ENCODE measurements at places on chromosomes 3 and 15.
A peak's percentile ranks its signal among the peaks of the same experiment; 100 is the strongest.

DNA sequence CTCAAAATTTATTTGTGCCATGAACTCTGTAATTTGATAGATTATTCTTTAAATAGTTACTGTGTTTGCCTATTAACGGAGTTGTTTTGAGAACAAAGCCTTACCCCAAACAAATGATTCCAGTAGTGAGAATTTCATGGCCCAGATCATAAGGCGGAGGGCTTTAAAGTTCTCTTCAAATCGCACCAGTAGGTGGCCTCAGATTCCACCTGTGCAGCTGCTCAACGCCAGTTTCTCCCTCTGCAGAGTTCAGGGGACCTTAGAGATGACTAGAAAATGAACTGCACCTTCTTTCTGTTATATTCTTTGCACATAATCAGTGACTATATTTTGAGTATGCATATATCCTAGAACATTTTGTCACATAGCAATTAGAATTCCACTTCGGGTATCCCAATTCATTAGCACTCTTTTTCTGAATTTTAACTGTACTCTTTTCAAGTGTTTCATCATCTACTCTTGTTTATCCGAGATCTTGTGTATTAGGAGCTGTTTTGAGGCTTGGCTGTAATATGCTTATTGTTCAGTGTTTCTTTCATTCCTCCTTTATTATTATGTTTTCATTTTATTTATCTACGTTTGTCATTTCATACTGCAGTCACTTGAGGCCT lies 232.6 kb upstream of the CHRM5 start:
- DNase-seq, result peak; percentile 15

DNA sequence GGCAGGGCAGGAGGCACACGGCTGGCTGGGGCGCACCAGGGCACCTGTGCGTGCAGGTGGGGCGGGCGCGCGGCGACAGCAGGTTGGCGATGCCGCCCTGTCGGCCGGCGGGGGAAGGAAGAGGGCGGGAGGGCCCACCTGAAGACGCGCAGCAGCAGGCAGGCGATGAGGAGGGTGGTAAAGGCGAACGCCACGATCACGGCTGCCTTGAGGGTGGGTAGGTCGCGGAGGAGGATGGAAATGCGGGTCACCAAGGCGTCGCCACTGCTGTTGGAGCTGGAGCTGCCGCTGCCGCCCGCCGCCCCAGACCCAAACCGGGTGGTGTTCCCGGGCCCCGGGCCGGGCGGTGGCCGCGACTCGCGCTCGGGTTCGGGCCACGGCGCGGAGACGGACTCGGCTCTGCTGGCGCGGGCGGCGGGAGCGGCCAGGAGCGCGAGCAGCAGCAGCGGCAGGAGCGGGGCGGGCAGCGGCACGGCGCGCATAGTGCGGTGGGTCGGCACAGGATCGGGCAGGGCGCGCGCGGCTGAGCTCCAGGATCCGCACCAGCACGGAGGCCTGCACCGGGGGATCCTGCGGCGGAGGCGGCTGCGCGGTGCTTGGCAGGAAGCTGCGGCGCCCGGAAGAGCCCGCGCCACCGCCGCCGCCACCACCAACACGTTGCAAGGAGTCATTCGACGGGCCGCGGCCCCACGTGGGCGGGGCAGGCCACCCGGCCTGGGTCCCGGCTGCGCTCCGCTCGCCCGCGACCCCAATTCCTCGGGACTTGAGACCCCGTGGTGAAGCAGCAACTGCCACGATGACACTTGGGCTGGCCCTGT lies at the start of gene FAM174B:
Gene FAM174B (minus strand): TSS at position 598 of the 818 bp plus-strand sequence.
- peak; percentile 6 for DNase-seq

GRCh38 chr15:68363353-68363752 lies 68.6 kb downstream of the ITGA11 start:
- no peak for DNase-seq

GRCh38 chr15:99955532-99955931 lies 222.3 kb upstream of the LYSMD4 start:
- DNase-seq, result no peak

DNA sequence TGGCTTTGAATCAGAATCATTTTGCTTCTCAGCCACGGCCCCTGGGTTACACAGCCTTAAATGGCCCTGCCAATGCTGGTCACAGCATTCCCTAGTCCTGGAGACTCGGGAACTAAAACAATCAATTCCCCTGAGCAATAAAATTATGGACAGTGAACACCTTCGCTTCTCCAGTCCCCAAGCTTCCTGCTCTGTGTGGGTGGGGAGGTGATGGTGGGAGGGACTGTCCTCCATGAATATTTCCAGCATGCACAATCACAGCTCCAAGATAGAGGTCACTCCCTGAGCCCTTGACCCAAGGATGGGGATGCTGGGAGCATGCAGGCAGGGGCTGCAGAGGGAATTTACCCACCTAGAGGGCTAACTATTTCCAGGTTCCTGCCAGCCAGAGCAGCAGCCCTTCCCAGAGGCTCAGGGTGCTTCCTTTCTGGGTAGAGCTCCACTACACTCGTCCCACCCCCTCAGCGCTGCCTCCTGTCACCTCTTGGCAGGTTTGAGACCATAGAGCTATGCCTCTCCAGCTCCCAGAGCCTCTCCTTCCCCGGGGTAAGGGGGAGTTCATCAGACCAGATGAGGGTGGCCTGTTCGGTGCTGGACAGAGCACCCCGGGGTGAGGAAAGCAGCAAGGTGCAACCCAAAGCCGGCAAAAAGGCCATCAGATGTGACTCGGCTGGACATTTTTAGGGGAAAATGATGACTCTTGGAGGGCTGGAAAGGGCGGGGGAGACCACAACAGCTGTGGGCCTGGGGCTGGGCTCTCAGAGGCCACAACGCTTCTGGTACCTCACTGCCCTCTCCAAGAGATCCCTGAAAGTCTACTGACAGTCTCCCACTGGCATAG lies 14.5 kb upstream of the CCDC33 start:
- no peak for DNase-seq

GRCh38 chr3:60413551-60413950 lies 837.7 kb downstream of the FHIT start:
- DNase-seq, result no peak

DNA sequence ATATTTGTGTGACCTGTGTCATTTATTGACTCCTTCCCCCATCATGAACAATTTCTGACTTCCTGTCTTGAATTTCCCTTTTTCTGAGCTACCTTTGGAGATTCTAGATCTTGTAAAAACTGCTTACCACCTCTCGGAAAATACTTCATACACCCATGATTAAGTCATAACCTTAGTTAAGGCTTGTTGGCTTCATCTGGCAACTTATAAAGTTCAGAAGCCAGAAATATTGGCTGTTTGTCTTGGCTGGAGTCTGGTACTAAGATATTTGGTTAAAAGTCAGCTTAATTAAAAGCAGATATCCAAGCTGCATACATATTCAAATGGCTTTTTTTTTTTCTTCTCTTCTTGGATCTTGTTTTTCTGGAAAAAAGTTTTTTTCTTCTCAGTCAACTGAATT lies 37.3 kb upstream of the B3GALNT1 start:
- DNase-seq, result peak; percentile 8

DNA sequence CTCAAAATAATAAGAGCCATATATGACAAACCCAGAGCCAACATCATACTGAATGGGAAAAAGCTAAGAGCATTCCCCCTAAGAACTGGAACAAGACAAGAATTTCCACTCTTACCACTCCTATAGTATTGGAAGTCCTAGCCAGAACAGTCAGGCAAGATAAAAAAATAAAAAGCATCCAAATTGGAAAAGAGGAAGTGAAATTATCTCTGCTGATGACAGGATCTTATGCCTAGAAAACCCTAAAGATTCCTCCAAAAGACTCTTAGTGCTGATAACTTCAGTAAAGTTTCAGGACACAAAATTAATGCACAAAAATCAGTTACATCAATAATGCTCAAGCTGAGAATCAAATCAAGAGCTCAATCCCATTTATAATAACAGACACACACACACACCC lies 45.9 kb upstream of the SLC2A2 start:
- no peak for DNase-seq

- DNase-seq, result no peak
Measured at GRCh38 chr15:34941831-34942230, 27.7 kb downstream of the AQR start.

DNA sequence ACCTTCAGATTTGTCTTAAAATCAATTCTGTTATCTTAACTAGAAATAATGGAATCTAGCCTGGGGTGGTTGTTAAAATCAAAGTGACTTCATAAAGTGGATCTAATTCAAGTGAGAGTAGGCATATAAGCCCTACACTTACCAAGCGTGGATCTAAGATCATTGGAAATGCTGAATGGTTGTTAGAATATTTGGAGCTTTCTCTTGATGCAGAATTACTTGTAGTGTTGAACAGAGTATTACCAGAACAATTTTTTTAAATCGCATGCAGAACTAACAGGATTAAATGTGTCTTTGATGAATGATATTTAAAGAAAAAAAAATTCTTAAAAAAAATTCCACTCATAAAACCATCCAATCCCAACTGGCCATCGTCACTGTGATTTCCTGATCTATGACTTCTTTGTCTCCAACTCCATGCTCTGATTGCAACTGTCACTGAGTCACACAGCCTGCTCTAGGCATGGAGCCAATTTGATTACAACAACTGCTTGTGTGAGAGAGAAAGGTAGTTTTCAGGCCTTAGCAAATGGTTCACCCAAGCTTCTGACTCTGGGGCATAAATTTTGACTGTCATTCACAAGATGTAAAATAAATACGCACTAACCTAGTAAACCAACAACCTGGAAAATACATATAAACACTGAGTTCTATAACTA lies 25.9 kb upstream of the SPRED1 start:
- peak; percentile 81 for DNase-seq

- DNase-seq, result peak; percentile 23
Measured at GRCh38 chr15:52440414-52440813, 88.3 kb downstream of the MYO5A start.

GRCh38 chr3:46693038-46693891 lies at the start of gene ALS2CL:
Gene ALS2CL, minus strand, starts transcription at chr3:46693679. Its CDS starts 4,239 bp downstream, at chr3:46689440.
- peak; percentile 49 for DNase-seq

- no peak for DNase-seq
Measured at GRCh38 chr15:36183201-36183600, 396.2 kb upstream of the CDIN1 start.

- no peak for DNase-seq
Measured at GRCh38 chr15:25943831-25944230, 80.7 kb upstream of the ATP10A start.

DNA sequence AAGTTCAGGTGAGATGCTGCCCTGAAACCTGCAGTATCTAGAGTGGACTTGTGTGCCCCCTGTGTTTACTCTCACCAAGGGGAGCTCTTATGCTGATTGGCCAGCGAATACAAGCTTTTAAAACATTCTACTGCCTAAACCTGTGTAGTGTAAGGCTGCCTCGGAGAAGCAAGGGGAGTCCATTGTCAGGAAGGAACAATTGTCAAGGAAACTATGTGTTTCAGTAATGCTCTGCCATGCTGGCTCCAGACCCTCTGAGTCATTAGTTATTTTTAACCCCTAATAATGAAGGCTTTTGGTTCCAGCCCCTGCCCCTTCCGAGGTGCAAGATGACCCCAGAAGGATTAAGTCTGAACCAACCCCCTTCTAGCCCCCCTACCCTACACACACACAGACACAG lies 66.1 kb upstream of the CHMP2B start:
- no peak for DNase-seq

GRCh38 chr3:169818316-169818715 lies 5.6 kb upstream of the LRRC34 start:
- peak; percentile 57 for DNase-seq

DNA sequence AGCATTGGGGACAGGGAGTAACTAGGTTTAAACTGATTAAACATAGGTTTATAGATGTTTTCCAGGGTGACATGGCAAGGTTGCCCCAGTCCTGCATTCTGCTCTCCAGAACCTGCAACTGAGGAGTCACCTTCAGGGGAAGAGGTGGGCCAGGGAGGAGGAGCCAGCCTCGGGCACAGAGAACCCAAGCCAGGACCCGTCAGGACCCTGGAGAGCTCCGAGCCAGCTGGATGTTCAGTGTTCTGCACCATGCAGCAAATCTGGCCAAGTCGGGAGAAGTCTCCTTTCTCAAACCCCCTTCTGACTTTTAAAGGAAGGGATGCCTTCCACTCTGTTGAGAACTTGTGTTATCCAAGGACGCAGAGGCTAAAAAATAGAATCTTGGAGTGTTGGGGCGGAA lies 62.1 kb upstream of the SLC6A11 start:
- DNase-seq, result peak; percentile 26

DNA sequence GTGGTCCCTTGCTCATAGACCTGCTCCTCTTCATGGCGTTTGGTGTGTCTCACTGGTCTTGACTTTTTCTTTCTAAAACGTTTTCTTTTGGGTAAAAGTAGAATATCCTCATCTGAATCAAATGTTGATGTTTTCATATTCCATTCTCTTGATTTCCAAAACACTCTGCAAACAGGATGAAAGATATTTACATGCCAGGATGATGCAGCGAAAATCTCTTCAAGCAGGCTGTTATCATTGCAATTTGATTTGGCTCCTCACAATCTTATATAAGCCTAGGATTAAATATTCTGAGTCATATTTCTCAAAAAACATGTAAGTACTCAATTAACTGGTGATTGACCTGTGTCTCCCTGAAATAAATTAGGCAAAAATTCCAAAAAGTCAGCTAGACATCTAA lies 10.1 kb downstream of the PP2D1 start:
- DNase-seq, result no peak

- DNase-seq, result no peak
Measured at GRCh38 chr15:33262306-33262705, 48.5 kb upstream of the RYR3 start.

- no peak for DNase-seq
Measured at GRCh38 chr3:38457111-38458003, 3.7 kb downstream of the ACVR2B start.

DNA sequence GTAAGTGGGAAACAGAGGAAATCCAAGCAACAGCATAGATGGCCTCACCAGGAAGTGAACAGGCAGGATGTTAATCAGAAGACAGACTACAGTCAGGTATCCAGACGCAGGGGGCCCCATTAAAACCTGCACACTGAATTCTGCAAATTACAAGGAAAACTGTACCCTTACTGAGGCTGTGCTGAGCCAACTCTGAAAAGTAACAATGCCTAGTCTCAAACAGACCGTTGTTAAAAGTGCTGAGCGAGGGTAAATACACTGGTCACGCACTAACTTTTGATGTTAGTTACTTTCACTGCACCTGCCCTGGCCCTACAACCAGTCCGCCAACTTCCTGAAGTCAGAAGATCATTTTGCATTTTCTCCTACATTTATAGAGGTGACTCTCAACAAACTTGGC lies 1.0 kb downstream of the TAMM41 start:
- no peak for DNase-seq

GRCh38 chr3:170724599-170725280 lies 138.9 kb upstream of the SLC7A14 start:
- DNase-seq, result peak; percentile 88

DNA sequence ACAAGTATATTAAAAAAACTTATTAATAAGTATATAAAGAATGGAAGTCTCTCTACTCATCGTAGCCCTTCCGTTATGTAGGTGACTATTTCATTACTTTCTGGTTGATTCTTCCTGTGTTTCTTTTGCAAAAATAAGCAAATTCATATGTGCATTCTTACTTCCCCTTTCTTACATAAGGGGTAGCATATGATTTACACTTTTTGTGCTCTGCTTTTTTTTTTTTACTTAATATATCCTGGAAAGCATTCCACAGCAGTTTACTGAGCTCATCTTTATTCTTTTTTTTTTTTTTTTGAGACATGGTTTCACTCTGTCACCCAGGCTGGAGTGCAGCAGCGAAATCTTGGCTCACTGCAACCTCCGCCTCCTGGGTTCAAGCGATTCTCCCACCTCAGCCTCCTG lies 12.9 kb downstream of the SCAMP5 start:
- no peak for DNase-seq

Data from EL (cell line).